ENCODE measurements at places on chromosomes 11 and 22.

DNA sequence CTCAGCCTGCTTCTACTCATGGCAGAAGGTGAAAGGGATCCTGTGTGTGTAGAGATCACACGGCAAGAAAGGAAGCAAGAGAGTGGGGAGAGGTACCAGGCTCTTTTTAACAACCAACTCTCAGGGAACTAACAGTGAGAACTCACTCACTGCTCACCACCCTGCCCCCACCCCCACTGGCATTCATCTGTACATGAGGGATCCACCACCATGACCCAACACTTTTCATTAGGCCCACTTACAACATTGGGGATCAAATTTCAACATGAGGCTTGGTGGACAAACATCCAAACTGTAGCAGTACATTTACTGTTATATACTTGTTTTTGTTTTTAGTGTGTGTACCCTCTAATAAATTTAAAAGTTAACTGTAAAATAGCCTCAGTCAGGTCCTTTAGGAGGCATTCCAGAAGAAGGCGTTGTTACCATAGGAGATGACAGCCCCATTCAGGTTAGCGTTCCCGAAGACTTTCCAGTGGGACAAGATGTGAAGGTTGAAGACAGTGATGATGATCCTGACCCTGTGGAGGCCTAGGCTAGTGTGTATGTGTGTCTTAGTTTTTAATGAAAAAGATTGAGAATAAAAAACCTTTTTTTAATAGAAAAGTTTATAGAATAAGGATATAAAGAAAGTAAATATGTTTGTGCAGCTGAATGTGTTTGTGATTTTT is 11.3 kb downstream of the CUL5 start:
- no peak for DNase-seq
- peaks cover 20% of the 10 kb centered on the region for H3K4me1 ChIP-seq
- H3K27ac ChIP-seq, result no peak overlapping the region
- H3K27me3 ChIP-seq, result no peaks in the 10 kb centered on the region
- H3K4me3 ChIP-seq, result no peak overlapping the region
- peaks cover 11% of the 10 kb centered on the region for H3K36me3 ChIP-seq

DNA sequence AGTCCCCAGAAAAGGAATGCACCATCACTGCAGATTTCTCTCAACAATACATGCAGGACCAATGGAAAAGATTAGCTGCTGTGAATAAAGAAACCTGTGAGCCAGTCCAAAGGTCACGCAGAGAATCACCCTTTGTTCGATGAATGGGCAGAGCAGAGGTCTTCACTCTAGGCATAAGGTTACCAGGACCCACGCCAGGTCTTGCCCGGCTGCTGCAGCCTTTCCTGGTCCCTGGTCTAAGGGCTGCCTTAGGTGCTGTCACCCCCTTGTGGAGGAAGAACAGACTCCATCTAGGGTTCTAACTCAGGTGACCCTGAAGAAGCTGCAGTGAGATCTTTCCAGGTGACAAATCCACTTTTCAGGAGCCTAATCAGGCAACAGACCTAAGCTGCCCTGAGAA is 29.0 kb upstream of the NAP1L4 start:
- H3K4me1 ChIP-seq, result peaks cover 65% of the 10 kb centered on the region
- peak overlapping the region; percentile 57 for H3K27ac ChIP-seq
- no peaks in the 10 kb centered on the region for H3K27me3 ChIP-seq
- DNase-seq, result peak; percentile 46

DNA sequence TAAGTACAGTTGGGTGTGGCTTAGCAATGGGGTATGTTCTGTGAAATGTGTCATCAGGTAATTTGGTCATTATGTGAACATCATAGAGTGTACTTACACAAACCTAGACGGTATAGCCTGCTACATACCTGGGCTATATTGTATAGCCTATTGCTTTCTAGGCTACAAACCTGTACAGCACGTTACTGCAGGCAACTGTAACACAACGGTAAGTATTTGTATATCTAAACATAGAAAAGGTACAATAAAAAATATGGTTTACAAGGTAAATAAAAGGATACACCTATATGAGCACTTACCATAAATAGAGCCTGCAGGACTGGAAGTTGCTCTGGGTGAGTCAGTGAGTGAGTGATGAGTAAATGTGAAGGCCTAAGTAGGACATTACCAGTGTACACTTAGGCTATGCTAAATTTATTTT is 73.1 kb upstream of the GDPD4 start:
- no peak overlapping the region for H3K27ac ChIP-seq
- no peaks in the 10 kb centered on the region for H3K4me1 ChIP-seq
- DNase-seq, result no peak
- H3K27me3 ChIP-seq, result no peaks in the 10 kb centered on the region

GRCh38 chr11:17552392-17553248 is 5.6 kb downstream of the OTOG start:
- DNase-seq, result no peak
- no peak overlapping the region for H3K27ac ChIP-seq
- H3K4me3 ChIP-seq, result no peak overlapping the region
- peaks cover under 1% of the 10 kb centered on the region for H3K27me3 ChIP-seq

DNA sequence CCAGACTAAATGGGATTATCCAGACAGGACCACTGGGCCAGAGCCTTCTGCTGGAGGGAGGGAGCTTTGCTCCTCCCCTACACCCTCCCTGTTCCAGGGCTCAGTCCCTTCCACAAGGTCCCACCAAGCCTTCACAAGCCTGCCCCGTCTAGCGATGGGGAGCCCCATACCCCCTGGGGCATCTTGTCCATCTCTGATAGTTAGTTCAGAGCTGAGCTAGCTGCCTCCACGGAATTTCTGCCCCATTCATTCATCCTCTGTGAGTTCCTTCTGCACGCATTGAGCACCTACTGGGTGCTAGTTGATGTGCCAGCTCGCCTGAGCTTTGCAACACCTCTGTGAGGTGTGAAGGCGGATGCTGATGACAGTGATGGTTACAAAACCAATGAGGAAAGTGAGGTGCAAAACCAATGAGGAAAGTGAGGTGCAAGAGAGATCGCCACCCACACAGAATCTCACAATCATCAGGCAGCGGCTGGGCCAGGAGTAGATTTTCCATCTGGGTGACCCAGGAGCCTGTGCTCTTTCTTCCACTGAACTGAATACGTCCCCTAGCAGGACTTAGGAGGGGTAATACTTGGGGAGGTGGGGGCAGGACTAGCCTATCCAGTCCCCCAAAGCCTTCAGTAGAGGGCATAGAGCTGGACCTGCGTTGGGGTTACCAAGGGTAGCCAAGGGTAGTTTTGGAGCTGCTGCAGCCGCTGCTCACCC is 21.5 kb upstream of the CBX7 start:
- no peaks in the 10 kb centered on the region for H3K27me3 ChIP-seq
- peaks cover 59% of the 10 kb centered on the region for H3K4me1 ChIP-seq
- peak; percentile 29 for DNase-seq

- H3K27me3 ChIP-seq, result no peaks in the 10 kb centered on the region
- no peak for DNase-seq
- H3K36me3 ChIP-seq, result no peaks in the 10 kb centered on the region
- no peaks in the 10 kb centered on the region for H3K4me1 ChIP-seq
- H3K27ac ChIP-seq, result no peak overlapping the region
- H3K4me3 ChIP-seq, result no peak overlapping the region
These were observed 47.2 kb downstream of the FBLN1 start for GRCh38 chr22:45549762-45550378.

- DNase-seq, result peak; percentile 20
- H3K4me1 ChIP-seq, result peaks cover 7% of the 10 kb centered on the region
- H3K27me3 ChIP-seq, result no peaks in the 10 kb centered on the region
- no peaks in the 10 kb centered on the region for H3K36me3 ChIP-seq
- no peak overlapping the region for H3K27ac ChIP-seq
- no peak overlapping the region for H3K4me3 ChIP-seq
These were observed 26.0 kb upstream of the LRRC10B start for GRCh38 chr11:61482513-61482912.

GRCh38 chr11:128066399-128066798 is 521.0 kb downstream of the ETS1 start:
- no peak for DNase-seq
- no peak overlapping the region for H3K27ac ChIP-seq
- peaks cover 3% of the 10 kb centered on the region for H3K36me3 ChIP-seq
- H3K4me3 ChIP-seq, result no peak overlapping the region

DNA sequence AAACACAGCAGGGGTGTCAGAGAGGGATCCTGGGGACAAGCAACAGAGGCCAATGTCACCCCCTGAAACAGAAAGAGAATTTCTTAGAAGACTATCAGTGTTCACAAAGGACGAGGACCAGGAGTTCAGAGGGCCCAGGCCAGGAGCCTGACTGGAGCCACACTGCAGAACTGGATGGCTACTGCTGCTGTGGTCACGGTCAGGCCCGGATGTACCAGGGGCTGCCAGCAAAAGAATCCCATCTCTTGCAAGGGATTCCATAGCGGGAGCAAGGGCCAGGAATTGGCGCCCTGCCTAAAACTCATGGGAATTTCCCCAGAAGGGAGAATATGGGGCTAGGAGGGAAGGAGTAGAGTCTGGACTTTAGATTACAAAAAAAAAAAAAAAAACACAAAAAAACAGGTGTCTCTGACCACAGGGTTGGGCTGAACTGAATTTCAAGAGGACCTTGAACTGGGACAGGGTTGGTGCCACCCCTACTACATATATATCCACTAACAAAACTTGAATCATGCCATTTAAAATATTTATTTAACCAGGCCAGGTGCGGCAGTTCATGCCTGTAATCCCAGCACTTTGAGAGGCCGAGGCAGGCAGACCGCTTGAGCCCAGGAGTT is 15.7 kb upstream of the KCTD14 start:
- H3K36me3 ChIP-seq, result no peaks in the 10 kb centered on the region
- H3K27ac ChIP-seq, result no peak overlapping the region
- H3K27me3 ChIP-seq, result peaks cover 5% of the 10 kb centered on the region
- peaks cover 10% of the 10 kb centered on the region for H3K4me1 ChIP-seq

- no peaks in the 10 kb centered on the region for H3K36me3 ChIP-seq
- H3K4me3 ChIP-seq, result no peak overlapping the region
- H3K27ac ChIP-seq, result no peak overlapping the region
- no peak for DNase-seq
- H3K27me3 ChIP-seq, result no peaks in the 10 kb centered on the region
These were observed 22.0 kb upstream of the MYRF start for GRCh38 chr11:61730240-61730994.

DNA sequence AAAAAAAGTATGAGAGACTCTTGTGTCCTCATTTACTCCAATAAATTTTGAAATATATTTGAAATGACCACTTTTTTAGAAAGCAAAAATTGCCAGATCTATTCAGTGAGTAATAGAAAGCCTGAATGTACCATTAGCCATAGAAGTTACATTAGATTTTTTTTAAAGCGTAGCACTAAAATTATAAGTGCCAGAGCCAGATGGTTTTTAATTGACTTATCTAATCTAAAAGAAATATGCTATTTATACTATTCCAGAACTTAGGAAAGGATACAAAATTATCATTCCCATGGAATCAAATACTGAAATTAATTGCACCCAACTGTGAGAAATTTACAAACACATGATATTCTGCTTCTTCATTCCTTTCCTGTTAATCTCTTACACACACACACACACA is 64.4 kb upstream of the SLC17A6 start:
- no peak overlapping the region for H3K4me3 ChIP-seq
- DNase-seq, result no peak
- no peaks in the 10 kb centered on the region for H3K4me1 ChIP-seq
- H3K27ac ChIP-seq, result no peak overlapping the region
- no peaks in the 10 kb centered on the region for H3K36me3 ChIP-seq

DNA sequence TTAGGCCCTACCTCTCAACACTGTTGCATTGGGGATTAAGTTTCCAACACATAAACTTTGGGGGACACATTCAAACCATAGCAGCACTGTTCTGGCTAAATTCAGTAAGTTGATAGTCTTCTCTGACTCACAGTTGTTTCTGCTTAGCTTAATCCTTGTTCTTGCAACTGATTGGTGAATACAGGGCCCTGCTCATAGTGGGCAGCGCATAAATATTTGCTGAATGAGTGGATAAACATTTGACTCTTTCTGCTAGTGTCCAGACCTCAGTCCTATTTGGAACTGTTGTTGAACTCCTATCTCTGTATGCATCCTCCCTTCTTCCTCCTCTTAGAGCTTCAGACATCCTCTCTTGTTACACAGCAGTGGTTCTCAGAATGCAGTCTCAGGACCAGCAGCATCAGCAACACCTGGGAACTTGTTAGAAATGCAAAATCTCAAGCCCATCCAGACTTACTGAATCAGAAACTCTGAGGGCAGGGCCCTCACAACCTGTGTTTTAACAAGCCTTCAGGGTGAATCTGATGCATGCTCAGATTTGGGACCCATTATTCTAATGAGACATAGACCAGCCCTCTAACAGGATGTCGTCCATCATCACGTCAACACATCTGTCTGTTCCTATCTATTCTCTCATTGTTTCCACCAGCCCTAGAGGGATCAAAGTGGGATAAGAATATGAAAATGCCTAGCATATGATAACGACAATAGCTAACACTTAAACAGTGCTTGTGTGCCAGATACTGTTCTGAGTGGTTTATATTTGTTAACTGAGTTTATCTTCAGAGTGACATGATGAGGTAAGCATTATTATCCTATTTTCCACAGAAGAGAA is 22.3 kb downstream of the SPON1 start:
- DNase-seq, result no peak
- H3K4me3 ChIP-seq, result no peak overlapping the region
- no peak overlapping the region for H3K27ac ChIP-seq
- H3K4me1 ChIP-seq, result no peaks in the 10 kb centered on the region
- peaks cover 14% of the 10 kb centered on the region for H3K27me3 ChIP-seq

DNA sequence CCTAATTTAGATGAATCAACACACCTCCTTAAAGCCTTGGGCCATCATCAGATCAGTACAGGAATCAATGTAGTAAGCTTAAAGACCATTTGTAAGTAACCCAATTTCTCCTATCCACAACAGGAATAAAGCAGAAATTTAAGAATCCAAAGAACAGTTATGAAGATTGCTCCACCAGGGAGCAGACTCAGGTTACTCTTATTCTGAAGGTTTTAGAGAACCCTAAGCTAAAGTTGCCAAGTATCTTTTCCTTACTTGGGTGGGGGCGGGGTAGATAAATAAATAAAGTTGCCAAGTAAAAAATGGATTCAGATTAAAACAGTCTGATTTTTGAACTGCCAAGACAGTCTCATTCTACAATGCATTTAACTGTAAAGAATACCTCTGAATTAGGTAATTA is 18.1 kb downstream of the CKAP5 start:
- H3K27me3 ChIP-seq, result no peaks in the 10 kb centered on the region
- H3K36me3 ChIP-seq, result peaks cover 4% of the 10 kb centered on the region
- H3K4me3 ChIP-seq, result no peak overlapping the region

DNA sequence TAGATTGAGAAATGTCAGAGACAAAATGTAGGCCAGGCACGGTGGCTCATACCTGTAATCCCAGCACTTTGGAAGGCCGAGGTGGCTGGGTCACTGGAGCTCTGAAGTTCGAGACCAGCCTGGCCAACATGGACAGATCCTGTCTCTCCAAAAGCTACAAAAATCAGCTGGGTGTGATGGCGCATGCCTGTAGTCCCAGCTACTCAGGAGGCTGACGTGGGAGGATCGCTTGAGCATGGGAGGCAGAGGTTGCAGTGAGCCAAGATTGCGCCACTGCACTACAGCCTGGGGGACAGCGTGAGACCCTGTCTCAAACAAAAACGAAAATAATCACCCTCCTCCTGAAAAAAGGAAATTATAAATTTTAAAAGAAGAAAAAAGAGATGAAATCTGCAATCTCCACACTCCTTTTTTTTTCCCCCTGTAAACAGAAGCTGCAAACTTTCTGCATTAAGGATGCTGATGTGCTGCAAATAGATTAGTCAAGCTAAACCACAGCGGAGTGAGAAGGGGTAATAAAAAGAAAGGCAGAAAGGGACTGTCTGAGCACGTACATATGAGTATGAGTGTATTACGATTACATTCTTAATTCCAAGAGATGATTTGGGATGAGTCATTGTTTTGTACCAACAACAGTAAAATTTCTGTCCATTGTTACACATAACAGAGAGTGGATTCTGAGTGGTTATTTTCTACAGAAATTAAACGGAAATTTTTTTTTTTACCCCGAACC is 87.3 kb downstream of the SIK3 start:
- no peak for DNase-seq
- H3K27me3 ChIP-seq, result no peaks in the 10 kb centered on the region
- no peak overlapping the region for H3K4me3 ChIP-seq
- H3K36me3 ChIP-seq, result no peaks in the 10 kb centered on the region
- peaks cover 20% of the 10 kb centered on the region for H3K4me1 ChIP-seq

Measured in activated CD4-positive, alpha-beta T cell treated with anti-CD3 and anti-CD28 coated beads, Interleukin-2, amount 10 ng/mL, durations not matched to agents 7 days and 5 days (primary cell).